ENCODE measurements at places on chromosomes 12 and 14.

DNA sequence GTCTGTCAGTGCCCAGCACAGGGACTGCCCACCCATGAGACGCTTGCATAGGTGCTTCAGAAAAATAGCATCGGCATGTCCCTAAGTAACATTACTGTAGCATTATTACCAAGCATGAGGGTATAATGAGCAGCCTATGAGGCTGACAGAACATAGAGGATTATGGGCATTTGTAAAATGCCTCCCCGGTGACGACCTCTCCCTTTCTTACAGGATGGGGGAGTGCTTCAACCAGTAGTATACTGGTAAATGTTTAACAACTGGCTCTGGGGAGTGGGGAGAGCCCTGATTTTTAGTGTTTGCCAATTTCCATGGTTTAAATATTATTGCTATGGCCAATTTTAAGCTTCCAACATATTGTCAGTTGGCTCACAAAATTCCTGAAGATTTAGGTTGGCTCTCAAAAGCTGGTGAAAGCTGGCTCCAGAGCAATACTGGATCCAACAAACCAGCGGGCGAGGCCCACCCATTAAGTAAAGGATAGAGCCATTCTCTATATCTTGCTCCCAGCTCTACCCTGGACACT lies 104.5 kb downstream of the ETNK1 start:
- DNase-seq, result no peak

GRCh38 chr12:22353615-22354325 lies 19.3 kb upstream of the ST8SIA1 start:
- no peak for DNase-seq

DNA sequence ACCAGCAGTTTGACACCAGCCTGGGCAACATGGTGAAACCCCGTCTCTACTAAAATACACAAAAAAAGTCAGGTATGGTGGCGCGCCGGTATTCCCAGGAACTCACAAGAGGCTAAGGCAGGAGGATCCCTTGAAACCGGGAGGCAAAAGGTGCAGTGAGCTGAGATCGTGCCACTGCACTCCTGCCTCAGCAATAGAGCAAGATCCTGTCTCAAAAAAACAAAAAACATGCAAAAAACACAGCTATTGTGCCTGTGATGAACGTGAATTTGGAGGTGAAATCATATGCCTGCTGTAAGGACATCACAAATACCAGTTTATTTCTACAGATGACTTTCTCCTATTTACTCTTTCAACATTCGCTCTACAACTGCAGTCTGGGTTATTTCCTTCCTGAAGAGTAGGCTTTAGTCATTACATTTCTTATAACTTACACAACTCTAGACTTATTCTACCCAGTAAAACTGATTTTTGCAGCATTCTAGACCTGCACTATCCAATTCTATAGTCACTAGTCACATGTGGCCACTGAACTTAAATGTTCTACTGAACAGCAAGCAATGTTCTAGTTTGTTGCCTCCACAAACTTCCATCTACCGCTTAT lies 48.3 kb downstream of the HNRNPC start:
- no peak for DNase-seq

DNA sequence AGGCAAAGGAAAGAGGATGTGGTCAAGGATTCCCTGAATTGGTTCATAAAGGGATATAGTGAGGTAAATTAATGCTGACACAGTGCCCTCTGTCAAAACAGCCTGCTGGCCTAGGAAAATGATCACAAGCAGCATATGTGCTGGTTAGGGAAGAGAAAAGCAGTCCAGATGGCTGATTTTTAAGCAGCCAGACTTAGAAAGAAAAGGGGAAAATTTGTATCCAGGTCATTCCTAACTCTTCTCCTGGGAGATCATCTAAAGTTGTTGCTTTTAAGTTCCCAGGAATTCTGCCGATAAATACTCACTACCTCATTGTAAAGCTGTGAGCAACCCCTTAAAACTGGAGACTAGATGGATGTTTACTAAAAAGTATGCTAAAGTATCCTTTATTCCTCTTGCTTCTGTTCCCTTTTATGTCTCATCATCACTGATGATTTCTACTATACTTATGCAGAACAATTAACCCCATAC lies 46.4 kb upstream of the CNOT2 start:
- no peak for DNase-seq

DNA sequence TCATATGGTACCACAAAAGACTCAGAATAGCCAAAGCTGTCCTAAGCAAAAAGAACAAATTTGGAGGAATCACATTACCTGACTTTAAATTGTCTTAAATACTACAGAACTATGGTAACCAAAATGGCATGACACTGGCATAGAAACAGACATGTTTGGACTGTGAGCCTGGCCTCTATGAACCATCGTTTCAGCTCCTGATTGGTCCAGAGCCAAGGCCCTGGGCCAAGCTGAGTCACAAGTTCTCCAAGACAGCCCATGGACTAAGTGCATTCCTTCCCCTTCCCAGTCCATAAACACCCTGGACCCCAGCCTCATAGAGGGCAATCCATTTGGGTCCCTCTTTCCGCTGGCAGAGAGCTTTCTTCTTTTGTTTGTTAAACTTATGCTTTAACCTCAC lies 12.1 kb upstream of the PRR4 start:
- DNase-seq, result no peak

GRCh38 chr12:110687396-110688169 lies 1.3 kb downstream of the HVCN1 start:
- DNase-seq, result no peak

GRCh38 chr12:49934505-49934904 lies 16.0 kb upstream of the AQP2 start:
- DNase-seq, result no peak

- DNase-seq, result no peak
Observed at GRCh38 chr14:101719708-101720107, 41.8 kb upstream of the PPP2R5C start.

GRCh38 chr14:50036211-50036610 lies 80.2 kb downstream of the VCPKMT start:
- DNase-seq, result no peak

- DNase-seq, result no peak
Observed at GRCh38 chr12:109743076-109743910, 29.7 kb downstream of the FAM222A start.

GRCh38 chr12:38456537-38457120 lies 140.1 kb downstream of the ALG10B start:
- DNase-seq, result no peak

DNA sequence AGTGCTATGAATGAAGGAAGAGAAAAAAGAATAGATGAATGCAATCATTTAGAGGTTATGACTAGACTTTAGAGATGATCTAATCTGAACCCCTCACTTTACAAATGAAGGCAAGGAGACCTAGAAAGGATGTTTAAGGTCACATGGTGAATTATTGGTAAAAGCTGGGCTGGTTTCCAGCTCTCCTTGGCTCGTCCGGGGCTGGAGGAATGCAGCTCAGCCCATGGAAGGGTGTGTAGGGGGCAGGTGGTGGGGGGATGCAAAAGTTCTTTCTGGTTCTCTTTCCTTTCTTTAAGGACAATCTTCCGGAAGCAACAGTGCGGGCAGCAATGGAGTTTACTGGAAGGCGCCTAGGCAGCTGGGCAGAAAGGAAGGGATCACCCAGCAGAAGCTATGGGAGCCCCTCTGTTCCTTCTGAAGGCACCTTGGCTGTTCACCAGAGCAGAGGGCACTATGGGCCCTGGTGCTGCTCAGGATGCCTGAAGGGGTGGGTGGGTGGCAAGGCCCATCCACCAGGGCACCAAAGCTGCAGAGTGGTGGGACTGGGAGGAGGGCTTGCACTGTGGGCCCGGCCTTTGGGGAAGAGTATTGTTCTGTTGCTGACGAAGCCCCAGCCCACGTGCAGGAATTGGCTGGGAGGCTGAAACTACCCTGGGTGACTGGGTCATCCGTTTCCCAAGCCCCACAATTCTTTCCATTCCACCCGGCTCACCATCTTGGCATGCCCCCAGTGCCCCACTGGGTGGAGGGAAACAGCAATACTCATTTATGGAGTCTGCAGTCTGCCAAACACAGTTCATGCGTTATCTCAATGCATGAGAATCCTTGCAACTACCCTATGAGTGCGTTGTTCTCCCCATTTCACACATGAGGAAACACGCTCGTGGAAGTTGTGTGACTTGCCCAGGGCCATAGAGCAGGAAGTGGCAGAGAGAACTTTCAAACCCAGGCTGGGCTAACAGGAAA lies 78.2 kb downstream of the IRF2BPL start:
- no peak for DNase-seq

GRCh38 chr12:49276304-49277290 lies 11.7 kb downstream of the TUBA1C start:
- DNase-seq, result no peak

- DNase-seq, result peak; percentile 63
Observed at GRCh38 chr12:102095677-102096263, 24.1 kb downstream of the NUP37 start.

GRCh38 chr12:87924149-87924548 lies 105.1 kb downstream of the C12orf50 start:
- DNase-seq, result no peak

- DNase-seq, result peak; percentile 63
Observed at GRCh38 chr12:57166971-57167371, 19.6 kb upstream of the LRP1-AS start.

DNA sequence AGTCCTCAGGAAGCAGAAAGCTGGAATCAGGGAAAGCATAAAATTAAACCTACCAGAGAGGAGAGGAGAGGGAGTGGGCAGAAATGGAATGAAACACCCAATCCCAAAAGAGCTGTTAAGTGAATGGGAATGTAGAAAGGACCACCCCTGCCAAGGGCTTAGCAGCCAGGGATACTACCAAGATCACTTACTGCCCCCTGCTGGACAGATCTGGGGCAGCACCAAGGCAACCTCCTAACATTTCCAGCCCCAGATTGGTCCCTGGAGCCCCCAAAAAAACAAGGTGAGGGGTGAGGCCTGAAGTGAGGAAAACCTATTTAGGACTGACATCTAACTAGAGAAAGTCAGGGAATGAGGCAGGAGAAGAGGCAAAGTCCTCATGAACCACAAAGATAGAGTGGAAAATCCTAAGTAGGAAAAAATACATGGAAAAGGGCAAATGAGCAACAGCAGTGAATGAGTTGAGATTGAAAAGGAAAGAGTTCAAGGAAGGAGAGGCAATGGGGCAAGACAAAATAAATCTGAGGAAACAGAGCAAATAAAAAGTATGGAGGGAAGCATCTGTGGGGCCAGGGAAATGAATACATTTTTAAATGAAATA lies 11.2 kb upstream of the FKBP11 start:
- peak; percentile 77 for DNase-seq

DNA sequence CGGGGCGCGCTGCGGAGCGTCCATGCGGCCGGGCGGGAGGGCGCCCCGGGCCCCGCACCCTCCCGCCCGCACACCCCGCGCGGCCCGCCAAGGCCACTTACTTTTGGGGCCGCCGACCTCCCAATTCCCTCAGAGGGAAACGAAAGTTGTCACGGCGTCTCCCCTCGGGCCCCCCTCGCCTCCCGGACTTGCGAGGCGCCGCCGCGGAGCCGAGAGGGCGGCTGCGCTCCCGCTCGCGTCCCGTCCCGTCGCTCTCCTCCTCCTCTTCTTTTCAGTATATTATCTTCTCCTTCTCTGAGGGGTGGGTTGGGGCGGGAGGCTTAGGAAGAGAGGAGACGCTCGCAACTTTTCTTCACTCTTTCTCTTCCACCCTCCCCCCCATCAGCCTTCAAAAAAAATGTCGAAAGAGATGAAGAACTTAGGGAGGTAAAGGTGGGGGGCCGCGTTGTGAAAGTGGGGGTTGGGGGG lies 613 bp downstream of the DUSP16 start:
- peak; percentile 84 for DNase-seq

- DNase-seq, result no peak
Observed at GRCh38 chr12:55699471-55700055, 8.1 kb downstream of the ITGA7 start.

- no peak for DNase-seq
Observed at GRCh38 chr14:74848768-74849167, 27.2 kb downstream of the PROX2 start.

DNA sequence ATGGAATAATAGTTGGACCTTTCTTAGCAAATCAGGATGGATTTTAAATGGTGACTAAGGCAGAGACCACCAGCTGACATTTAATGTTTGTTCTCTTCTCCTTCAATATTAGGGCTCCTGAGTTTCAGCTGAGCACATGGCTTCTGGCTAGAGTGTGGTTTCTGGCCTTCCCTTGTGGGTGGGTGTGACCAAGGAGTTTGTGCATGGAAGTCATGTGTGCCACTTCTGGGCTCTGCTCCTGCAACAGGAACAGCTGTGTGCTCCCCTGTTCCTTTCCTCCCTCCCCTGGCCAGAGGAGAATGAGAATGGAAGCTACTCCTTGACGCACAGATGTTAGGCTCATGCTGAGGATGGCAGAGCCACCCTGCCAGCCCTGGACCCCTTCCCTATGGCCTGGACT lies 44.2 kb downstream of the CCDC175 start:
- no peak for DNase-seq

GRCh38 chr12:42673535-42673934 lies 84.0 kb upstream of the PRICKLE1 start:
- DNase-seq, result no peak

DNA sequence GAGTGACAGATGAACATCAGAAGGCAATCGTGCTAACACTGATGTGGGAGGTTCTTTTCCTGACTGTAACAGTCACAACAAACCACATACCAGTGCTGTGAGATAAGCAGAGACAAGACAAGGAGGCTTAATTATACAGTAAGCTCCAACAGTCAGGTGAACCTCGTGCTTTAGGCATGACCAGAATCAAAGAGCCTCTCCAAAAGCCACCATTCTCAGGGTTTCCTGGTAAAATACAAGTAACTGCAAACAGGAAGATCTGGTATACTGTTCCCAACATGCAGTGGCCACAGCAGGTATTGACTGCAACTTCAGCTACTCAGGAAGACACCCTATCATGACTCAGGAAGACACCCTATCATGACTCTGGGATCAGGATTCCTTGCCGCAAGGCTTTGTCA lies 47.3 kb upstream of the GTF2A1 start:
- DNase-seq, result peak; percentile 2

- DNase-seq, result peak; percentile 97
Observed at GRCh38 chr14:106872611-106873446, 1346.4 kb downstream of the TMEM121 start.

DNA sequence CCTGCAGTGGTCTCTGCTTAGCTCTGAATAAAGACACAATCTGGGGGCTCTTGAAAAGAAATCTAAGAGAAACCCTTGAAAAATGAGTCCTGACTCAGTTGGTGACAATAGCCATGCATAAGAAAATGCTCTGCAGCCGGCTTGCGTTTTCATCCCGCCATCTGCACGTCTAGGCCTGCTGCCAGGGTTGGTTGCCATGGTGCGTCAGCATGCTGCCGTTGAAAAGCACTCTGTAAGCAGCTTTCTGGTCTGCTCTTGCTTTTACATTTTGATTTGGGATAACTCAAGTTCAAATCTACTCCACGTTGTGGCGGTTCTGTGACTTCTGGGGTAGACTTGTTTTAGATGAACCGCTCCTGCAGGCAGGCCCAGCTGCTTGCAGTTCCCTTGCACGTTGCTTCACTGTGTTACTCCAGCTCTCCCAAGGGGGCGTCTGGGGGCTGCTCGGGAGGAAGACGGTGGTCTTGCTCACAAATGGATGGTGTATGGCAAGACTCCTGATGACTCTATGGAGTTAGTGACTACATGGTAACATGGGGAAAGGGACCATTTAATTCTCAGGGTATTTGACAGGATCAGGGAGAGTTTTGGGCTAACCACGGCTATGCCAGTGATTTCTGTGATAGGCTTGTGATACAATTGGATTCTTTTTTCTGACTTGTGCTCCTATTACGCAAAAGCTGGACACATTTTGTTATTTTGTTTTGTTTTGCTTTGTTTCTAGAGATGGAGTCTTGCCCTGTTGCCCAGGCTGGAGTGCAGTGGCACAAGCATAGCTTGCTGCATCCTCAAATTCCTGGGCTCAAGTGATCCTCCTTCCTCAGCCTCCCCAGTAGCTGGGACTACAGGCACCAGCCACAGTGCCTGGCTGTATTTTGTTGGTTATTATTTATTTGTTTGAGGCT lies 15.8 kb downstream of the WNT5B start:
- peak; percentile 79 for DNase-seq
